ENCODE measurements at places on chromosomes 13 and 19.

DNA sequence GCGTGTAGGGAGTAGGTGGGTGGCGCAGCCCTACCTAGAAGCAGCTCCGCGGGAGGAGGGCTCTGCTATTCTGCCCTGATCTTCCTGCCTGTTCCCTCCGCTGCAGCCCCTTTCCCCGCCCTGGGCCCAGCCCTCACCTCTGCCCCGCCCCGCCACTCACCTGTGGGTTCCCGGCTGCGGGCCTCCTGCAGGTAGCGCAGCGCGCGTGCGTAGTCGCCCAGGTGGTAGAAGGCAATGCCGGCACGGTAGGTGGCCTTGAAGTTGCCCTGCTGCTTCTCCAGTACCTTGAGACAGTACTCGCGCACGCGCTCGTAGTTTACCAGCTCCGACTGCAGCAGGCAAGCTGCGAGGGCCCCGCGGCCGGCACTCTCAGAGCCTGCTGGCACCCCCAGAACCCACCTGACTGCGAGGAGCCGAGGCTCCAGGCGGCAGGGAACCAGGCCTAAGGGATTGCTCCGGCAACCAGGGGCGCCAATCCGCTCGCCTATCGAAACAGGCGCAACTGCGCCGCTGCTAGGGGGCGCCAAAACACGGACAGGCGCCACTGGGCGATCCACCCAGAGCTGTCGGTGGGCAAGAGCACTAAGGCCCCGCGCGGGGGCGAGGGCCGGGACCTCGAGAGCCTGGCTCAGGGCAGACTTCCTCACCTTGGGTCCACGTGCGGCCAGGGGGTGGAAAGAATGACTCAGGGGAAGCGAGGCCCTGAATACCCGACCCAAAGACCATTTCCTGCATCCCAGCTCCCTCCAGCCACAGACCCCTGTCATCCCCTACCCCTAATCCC is 965 bp downstream of the TTC9B start:
- no peak for DNase-seq

GRCh38 chr13:112111239-112111857 is 44.4 kb downstream of the SOX1 start:
- DNase-seq, result no peak

DNA sequence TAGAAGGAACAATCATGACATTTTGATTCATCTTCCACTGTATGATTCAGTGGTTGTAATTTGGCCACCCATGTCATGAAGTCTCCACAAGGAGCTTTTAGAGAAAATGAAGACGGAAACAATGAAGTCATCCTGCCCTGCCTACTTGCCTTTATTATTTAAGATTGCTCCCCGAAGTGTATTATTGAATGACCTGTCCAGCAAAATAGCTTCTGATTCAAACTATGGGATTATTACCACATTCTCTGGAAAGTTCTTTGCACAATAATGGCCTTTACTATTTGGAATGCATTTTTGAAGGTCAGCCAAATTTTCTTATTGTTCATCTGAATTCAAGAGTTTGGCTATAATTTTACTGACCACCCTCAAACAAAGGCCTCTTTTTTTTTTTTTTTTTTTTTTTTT is 77.8 kb upstream of the RFC3 start:
- no peak for DNase-seq

DNA sequence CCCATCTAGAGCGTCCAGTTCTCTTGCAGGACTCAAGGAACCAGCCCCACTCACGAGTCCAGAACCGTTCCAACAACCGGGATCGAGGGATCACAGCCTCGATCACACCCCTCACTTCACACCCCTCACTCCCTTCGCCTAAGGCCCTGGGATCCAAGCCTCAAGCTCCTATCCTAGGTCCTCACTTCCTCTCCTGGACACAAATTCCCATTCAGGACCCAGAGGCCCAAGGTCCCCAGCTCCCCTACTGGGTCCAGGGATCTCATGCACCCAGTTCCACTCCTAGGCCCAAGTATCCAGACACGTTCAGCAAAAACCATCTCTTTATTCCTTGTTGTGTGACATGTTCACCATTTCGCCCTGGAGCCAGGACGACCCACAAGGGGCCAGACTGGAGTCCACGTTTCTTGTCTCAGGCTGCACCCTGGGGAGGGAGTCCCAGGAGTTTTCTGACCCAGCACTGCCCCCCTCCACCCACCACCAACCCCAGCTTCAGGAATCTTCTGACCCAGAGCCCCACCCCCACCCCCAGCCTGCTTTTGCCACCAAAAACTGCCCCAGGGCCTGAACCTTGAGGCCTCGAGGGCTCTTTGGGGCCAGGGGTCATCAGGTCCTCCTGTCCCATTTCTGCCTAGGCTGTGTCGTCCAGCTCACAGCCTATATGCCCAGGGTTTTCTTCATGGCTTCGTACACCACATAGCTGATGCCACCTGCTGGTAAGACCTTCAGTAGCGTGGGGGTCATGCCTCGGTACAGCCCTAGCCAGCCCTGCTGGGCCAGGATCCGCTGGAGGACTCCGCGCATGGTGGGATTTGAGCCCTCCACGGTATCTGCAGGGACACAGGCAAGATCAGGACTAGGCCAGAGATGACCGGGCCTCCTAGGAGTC is 1.4 kb upstream of the KHSRP start:
- DNase-seq, result no peak

DNA sequence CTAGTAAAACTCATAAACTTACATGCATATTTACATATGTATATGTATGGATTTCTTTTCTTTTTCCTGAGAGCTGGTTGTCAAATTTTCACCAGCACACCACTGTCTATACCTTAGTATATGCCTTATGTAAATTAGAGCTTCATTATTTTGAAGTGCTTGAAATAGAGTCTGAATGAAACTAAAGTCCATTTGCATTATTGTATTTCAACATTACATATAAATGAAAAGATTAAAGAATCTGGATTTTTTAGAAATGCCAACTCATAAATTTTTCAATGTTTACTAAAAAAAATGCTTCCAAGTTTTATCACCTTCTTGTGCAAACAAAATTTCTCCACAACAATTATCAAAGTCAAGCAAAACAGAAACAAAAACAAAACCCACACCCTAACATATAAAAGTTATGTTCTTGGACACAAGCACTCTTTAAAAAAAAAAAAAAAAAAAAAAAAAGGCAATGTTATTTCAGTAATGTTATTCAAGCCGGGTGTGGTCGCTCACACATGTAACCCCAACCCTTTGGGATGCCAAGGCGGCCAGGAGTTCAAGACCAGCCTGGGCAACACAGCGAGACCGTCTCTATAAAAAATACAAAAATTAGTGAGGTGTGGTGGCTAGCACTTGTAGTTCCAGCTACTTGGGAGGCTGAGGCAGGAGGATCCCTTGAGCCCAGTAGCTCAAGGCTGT is 18.3 kb downstream of the MED26 start:
- no peak for DNase-seq

DNA sequence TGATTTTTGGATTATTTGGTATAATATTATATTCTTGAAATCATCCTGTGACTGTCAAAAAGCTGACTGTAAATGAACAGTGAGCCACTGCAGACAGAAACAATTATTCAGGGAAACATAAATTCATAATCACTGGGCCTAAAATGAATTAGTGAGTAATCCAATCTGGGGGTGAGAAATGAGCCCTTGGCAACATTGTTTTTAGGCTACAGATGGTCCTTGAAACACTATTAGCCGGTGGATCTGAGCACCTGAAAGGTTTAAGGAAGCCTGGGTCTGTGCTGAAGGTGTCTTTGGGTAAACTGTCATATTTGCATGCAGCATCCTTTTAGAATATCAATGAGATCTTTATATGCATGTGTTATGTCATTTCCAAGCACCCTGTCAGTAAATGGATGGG is 290.7 kb downstream of the ATP8A2 start:
- DNase-seq, result no peak

GRCh38 chr19:33572929-33573328 is 48.8 kb upstream of the CHST8 start:
- no peak for DNase-seq

DNA sequence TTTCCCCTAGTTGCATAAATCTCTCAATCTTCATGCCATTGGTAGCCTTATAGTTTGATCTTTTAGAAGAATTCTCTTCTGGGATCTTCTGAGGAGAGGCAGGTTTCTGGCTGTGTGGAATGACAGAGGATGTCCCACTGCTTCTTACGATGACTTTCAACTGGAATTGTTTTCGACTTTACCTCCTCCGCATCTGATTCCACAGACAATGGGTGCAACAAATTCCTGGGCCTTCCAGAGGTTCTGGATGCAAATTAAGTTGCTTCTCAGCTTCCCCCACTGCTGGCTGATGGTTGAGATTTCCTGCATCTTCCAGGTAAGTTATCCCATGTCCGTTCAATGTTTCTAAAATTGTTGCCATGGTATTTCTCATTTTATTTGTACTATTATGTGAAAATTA is 142.3 kb upstream of the TSC22D1 start:
- DNase-seq, result no peak

DNA sequence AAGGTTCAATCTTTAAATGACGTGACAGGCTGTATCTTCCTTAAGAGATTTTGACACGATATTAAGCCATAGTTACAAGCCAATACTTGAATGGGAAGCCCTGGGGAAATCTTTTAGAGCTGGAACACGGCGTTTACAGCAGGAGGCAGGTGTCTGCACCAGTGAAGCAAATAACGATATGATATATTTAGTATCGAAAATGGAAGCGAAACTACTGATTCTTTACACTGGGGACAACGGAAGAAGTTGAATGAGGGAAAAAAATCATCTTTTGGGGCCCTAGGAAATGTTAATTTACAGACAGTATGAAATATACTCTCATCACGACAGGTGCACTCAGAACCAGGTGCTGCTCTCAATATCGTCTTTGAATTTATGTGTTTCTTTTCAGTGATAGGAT is 793.9 kb upstream of the PCDH20 start:
- no peak for DNase-seq

DNA sequence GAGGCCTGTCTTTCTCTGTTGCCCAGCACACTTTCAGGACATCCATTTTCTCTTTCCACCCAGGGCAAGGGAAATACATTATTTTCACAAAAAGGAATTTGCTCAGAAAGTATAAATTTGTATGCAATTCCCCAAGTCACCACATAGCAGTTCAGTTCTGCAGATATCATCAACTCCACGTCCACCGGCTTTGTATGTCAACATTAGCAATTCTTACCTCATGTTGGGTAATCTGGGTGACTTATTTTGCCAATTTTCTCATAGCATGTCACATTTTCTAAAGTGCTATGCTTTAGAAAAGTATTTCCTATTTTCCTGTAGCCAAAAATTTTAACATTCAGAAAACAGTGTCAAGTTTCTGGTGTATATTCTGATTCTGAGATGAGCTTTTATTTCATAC is 501.8 kb downstream of the EFNB2 start:
- DNase-seq, result no peak

- no peak for DNase-seq
Measured at GRCh38 chr13:97395447-97396136, 38.4 kb upstream of the RAP2A start.

GRCh38 chr13:41008349-41008980 is 10.7 kb downstream of the ELF1 start:
- DNase-seq, result no peak

GRCh38 chr19:16571822-16572331 is 338 bp downstream of the SLC35E1 start:
- no peak for DNase-seq

- no peak for DNase-seq
Measured at GRCh38 chr19:39968789-39969188, 2.2 kb upstream of the PSMC4 start.

- DNase-seq, result no peak
Measured at GRCh38 chr13:67421475-67421874, 191.3 kb upstream of the PCDH9 start.

- no peak for DNase-seq
Measured at GRCh38 chr19:30518965-30519606, 146.9 kb downstream of the ZNF536 start.

- no peak for DNase-seq
Measured at GRCh38 chr13:99347911-99348451, 40.8 kb upstream of the GPR183 start.

GRCh38 chr19:30276883-30277280 is 95.3 kb upstream of the ZNF536 start:
- DNase-seq, result no peak

DNA sequence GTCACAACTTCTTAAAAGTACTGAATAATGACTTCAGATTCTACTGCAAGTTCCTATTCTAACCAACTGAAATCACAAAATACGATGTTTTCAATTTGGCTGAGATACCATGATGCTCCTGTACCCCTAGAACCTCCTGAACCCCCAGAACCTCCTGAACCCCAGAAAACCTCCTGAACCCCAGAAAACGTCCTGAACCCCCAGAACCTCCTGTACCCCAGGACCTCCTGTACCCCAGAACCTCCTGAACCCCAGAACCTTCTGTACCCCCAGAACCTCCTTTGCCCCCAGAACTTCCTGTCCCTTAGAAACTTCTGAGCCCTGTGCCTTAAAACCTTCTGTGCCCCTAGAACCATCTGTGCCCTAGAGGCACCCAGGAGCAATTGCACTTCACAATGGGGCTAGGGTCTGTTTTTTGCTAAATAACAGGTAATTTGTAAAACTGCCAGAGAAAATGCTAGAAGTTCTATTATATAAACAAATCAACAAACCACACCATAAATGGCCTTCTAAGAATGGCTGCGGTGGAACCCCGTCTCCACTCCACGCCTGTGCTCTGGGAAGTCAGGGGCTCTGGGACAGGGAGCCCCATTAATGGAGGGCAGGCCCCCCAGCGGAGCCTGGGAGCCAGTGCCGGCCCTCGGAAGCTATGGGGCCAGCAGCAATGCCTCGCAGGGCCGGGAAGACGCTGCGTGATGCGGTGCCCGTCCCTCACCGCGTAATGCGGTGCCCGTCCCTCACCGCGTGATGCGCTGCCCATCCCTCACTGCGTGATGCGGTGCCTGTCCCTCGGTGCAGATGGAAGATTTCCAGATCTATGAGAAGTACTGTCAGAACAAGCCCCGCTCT is 21.3 kb upstream of the F7 start:
- no peak for DNase-seq

- no peak for DNase-seq
Measured at GRCh38 chr19:50416034-50416977, 2.4 kb upstream of the SPIB start.

- DNase-seq, result no peak
Measured at GRCh38 chr13:74036373-74036772, 97.8 kb downstream of the KLF12 start.

DNA sequence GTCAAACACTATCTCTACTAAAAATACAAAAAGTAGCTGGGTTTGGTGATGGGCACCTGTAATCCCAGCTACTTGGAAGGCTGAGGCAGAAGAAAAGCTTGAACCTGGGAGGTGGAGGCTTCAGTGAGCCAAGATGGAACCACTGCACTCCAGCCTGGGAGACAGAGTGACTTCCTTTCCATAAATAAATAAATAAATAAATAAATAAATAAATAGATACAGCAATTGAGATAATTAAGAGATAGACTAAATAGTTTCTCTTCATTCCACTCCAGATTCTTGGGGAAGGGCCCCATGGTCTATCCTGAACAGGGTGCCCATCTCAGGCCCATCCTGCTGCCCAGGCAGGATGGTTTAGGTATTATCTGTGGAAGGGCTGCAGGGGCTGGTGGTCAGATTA is 24.0 kb upstream of the FARP1 start:
- DNase-seq, result no peak

DNA sequence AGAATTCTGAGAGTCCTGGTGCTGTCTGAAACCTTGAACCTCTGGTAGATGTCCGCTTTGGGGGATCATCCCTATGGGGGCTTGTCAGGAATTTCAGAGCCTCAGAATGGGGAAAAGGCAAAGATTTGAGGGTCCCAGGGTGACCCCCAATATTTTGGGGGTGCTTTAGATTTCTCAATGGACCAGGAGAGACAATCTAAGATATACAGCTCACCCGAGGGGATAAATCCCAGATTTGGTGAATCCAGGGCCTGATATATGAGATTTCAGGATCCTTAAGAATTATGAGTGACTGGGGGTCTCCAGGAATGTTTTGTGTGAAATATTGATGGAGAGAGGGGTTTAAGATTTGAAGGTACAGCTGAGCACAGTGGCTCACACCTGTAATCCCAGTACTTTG is 3.3 kb downstream of the CAPN12 start:
- no peak for DNase-seq
